ENCODE measurements at places on chromosomes 7 and 10. TPM values are rescaled to one million over a fixed set of nuclear protein-coding genes. Genes with fewer than 3 reads are reported as not detected.

BEND7 gene
- 4.8 TPM for total RNA-seq

TEX47 gene
- total RNA-seq = not detected

RHOBTB1 gene
- 17.7 TPM for total RNA-seq

ADAM8 gene
- total RNA-seq = 1.2 TPM

PLA2G12B gene
- total RNA-seq = not detected

LIPF gene
- total RNA-seq = not detected

GPR85 gene
- total RNA-seq = 2.6 TPM

HOXA3 gene
- 6.8 TPM for total RNA-seq

SORBS1 gene
- total RNA-seq = 20.9 TPM

Measured in smooth muscle cell of the umbilical artery (primary cell).